ENCODE measurements at places on chromosomes 6 and 20. TPM values are rescaled to one million over a fixed set of nuclear protein-coding genes. Genes with fewer than 3 reads are reported as not detected.

Gene PHACTR2
- 163 TPM for total RNA-seq

Gene NHLRC1
- total RNA-seq, result 0.51 TPM

Gene ZC2HC1B
- total RNA-seq, result not detected

Gene SLC52A3
- not detected for total RNA-seq

Gene GRM1
- 0.13 TPM for total RNA-seq

Gene GMEB2
- total RNA-seq, result 6.3 TPM

Gene TFAP2A
- total RNA-seq, result not detected

Gene NRSN2
- total RNA-seq, result 10.5 TPM

Gene CST5
- not detected for total RNA-seq

Gene RNASET2
- 11.6 TPM for total RNA-seq

Gene STMND1
- total RNA-seq, result not detected

Gene SYS1
- 24.0 TPM for total RNA-seq

- DNase-seq, result no peak
Observed at GRCh38 chr6:157155804-157156203, 167.5 kb downstream of the TMEM242 start.

- no peak for DNase-seq
Observed at GRCh38 chr6:112193117-112193516, 61.2 kb downstream of the LAMA4 start.

DNA sequence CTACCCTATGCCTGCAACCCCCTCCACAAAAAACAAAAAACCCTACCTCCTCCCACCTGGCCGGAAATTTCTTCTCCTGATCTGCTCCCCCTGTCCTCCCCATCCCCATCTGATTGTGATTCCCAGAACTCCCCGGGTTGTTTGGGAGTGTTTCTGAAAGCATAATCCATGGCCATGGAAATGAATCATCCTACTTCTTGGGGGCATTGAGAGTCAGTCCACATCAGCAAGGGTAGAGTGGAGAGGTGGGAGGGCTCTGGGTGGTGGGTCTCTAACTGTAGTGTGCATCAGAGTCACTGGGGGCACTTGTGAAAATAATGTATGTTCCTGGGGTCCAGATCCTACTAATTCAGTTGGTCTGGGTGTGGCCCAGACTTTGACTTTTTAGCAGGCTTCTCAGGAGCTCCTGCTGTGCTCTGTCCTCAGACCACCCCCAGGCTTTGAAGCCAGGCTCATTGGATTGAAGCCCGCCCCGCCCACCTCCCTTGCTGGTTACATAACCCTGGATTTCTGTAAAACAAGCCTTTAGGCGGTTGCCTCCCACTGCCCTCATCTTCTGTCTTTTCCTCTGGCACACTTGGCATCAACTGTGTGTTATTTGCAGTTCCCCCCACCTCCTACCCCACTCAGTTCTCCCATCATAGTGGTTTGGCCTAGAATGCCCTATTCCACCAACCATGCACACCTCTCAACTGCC, 10.5 kb downstream of the PIGT start:
- no peak for DNase-seq

- DNase-seq, result no peak
Observed at GRCh38 chr6:3546121-3546520, 89.3 kb upstream of the SLC22A23 start.

GRCh38 chr6:92779746-92780145, 639.6 kb downstream of the EPHA7 start:
- DNase-seq, result peak; percentile 71

- DNase-seq, result no peak
Observed at GRCh38 chr20:38208088-38208487, 43.0 kb upstream of the TGM2 start.

GRCh38 chr6:45836438-45836824, 179.2 kb downstream of the CLIC5 start:
- DNase-seq, result no peak

- DNase-seq, result no peak
Observed at GRCh38 chr6:122931916-122932315, 64.1 kb upstream of the CLVS2 start.

GRCh38 chr6:128327890-128328289, 192.5 kb downstream of the PTPRK start:
- no peak for DNase-seq

- DNase-seq, result no peak
Observed at GRCh38 chr6:150783813-150784212, 81.7 kb upstream of the MTHFD1L start.

DNA sequence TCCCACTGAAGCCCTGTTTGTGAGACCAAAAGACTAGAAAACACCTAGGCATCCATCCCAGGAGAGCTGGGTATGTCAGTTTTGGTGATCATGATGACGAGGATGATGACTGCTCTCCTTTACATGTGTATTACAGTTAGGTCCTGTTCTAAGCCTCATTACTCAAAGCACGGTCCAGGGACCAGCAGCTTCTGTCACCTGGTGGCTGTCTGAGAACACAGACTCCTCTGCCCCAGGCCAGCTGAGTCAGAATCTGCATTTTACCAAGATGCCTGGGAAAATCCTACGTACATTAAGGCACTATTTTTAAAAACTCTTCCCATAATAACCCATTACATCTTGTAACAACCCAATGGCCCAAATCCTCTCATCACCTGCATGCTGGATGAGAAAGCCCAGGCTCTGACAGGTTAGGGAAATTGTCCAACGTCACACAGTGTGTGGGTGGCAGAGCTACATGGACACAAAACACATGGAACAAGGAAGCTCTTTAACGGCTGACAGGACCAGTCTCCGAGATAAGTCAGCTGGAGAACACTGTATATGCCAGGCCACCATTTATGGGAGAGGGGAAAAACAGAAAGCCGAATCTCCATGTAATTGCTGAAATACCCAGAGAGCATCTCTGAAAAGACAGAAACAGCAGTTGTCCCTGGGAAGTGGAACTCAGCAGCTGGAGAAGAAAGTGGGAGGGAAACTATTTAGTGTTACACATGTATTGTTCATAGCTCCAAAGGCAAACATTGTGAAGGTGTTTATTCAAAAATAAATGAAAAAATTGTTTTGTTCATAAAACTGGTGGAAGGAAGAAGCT, 65.4 kb downstream of the BMP7 start:
- DNase-seq, result no peak

DNA sequence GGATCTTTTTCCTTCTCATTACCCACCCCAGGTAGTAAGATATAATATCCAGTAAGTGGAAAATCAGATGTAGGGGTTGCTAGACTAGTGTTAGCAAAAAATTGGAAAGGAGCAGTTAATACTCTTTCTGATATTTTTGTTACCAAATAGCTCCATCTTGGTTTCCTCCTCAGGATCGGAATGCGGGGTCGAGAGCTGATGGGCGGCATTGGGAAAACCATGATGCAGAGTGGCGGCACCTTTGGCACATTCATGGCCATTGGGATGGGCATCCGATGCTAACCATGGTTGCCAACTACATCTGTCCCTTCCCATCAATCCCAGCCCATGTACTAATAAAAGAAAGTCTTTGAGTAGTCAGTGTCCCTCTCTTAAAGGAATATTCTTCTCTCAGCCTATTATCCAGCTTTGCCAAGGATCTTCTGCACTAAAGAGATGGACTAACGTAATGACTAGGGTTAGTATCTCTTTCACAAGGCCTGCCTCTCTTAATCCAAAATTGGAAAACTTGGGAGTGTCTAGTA, 1.5 kb downstream of the ROMO1 start:
- DNase-seq, result no peak

DNA sequence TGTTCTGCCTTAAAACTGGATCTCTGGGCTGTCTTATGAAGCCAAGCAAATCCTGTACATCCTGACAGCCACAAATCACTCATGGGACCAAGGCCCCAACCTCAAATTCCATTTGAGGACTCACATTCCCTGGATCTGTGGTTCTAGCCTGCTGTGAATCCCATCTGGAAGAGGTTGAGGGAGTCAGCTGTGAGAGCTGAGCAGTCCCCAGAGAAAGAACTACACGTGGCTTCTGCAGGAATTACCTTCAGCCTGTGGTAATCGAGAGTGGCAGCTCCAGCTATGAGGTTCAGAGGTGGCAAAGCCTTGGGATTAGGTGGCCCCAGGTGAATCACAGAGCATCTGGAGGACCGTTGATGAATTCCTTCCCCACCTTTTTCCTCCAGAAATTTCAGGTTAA, 245.2 kb downstream of the SLC24A3 start:
- DNase-seq, result no peak

GRCh38 chr6:96058082-96058481, 42.3 kb downstream of the FUT9 start:
- DNase-seq, result no peak

DNA sequence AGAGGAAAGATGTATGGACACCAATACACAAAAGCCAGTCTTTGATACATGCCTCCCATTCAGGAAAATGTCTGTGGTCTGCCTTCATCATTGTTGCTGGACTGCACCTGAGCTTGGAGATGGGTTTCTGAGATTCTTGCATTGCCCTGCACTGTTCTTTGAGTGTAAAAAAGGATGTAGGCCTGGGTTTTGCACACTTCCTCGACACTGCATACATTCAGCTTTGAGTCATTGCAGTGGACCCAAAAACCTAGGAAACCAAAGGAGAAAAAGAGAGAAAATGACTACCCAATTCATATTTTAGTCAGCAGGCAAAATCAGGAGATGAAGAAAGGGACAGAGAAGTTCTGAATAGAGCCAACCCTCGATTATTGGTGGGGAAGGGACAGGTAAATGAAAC, 9.0 kb downstream of the TOMM6 start:
- no peak for DNase-seq

- peak; percentile 32 for DNase-seq
Observed at GRCh38 chr6:159941286-159942113, 27.4 kb upstream of the IGF2R start.

DNA sequence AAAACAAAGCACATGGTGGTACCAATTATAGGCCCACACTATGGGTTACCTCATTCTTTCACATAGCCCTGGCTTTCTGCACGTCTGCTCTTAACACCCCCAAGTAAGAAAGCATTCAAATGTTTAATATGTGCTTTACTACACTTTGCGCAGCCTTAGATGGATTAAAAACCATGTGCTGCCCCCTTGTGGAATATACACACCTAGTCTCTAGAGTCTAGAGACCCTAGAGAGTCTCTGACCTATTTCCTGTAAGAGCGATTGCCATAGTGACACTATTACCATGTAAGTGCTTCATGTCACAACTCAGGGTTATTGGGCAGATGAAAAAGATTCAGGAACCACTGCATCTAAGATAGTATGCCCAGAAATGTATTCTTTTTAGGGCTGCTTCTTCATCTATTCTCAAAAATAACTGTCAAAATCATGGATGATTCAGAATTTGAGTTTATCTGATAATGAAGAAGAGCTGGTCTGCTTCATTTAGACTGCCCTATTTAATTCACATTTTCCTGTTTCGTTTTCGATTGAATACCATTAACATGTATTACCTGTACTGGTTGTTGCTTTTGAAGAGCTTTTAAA, 186.3 kb downstream of the ADGB start:
- peak; percentile 55 for DNase-seq

- DNase-seq, result no peak
Observed at GRCh38 chr20:24589815-24590177, 120.4 kb downstream of the SYNDIG1 start.

DNA sequence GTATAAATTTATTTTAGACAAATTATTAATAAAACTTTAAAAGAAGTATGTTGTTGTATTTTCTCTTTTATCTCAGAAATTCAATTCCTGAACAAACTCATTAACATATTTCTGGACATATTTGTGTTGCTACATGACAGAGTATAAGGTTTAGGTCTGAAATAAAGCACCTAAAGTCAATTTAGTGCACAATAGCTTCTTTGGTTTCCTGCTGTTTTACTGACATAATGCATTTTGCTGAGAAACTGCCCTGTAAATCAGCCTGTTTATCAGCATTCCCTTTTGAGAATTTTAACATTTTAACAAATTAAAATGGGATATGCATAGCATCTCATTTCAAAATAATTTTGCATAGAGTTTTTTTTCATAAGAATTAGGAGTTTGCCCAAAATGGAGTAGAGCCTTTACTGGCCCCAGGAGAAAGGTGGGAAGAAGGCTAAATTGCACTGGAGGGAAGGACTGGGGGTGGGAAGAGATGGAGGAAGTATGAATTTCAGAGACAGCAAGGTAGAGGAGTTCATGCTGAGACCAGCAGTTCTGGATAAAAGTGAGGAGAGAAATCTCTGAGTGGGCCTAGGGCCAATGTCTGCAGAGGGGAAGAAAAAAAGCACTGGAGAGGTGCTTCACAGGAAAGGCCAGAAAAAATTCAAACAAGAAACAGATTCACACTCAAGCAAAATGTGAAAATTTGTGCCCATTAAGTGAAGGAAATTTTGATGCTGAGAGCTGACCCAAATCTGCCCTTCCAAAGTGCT, 324.2 kb upstream of the HSF2 start:
- no peak for DNase-seq

- DNase-seq, result no peak
Observed at GRCh38 chr6:25548451-25548850, 103.6 kb upstream of the SCGN start.

- DNase-seq, result no peak
Observed at GRCh38 chr20:47030271-47030810, 135.7 kb downstream of the EYA2 start.

DNA sequence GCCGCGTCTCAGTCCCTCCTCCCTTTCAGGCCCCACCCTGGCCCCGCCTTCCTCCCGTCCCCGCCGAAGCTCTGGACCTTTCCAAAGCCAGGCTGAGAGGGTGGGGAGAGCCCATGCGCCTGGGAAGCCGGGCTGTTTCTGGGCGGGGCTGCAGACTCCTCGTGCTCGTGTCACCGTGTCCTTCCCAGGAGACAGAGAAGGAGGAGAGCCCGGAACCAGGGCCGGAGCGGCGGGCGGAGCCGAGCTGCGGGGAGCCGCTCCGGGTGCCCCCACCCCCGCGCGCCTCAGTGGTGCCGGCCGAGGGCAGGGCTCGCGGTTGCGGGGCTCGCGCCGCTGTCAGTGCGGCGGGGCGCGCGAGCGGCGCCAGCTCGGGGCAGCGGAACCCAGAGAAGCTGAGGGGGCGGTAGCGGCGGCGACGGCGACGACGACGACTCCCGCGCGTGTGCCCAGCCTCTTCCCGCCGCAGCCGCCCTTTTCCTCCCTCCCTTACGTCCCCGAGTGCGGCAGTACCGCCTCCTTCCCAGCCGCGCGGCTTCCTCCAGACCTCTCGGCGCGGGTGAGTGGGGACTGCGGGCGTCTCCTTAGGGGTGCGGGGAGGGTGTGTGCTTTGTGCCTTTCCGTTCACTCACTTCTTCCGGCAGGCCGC, at the start of gene RALY:
Gene RALY, plus strand, starts transcription at position 336 of the 646 bp plus-strand sequence. CDS start 78,164 bp downstream, outside the sequence.
- DNase-seq, result no peak

DNA sequence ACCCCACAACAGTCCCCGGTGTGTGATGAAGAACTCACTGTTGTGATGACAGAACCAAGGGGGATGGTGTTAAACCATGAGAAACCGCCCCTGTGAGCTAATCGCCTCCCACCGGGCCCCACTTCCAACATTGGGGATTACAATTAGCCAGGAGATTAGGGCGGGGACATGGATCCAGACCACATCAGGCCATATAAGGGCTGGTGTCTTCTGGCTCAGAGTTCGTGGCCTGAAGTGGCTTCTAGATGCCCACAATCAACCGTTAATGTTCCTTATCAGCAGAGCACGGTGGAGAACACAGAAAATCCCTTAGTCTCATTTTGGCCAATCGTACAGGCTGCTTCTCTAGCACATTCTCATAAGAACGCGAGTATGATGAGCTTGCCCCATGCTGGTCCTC, 10.9 kb upstream of the MAS1 start:
- DNase-seq, result no peak
